ENCODE measurements at places on chromosomes 1 and 21. TPM values are rescaled to one million over a fixed set of nuclear protein-coding genes. Genes with fewer than 3 reads are reported as not detected.

The PDPN gene
- total RNA-seq = 14.3 TPM

The SLAMF8 gene
- 2.4 TPM for total RNA-seq

The HYI gene
- total RNA-seq = 24.8 TPM

DNA sequence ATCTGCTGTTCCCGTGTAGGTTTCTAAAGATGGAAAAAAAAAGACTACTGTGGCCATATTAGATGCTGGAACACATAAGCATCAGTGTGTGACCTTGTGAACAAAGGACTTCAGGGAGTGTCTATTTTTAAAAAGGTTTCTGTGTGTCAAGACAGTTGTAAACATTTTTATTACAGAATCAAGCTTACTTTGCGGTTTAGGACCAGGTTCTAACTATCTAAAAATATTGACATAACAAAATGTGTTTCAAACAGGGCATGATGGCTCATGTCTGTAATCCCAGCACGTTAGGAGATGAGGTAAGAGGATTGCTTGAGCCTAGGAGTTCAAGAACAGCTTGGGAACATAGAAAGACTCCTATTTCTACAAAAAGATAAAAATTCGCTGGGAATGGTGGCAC, 7.1 kb upstream of the DDI2 start:
- DNase-seq = no peak

DNA sequence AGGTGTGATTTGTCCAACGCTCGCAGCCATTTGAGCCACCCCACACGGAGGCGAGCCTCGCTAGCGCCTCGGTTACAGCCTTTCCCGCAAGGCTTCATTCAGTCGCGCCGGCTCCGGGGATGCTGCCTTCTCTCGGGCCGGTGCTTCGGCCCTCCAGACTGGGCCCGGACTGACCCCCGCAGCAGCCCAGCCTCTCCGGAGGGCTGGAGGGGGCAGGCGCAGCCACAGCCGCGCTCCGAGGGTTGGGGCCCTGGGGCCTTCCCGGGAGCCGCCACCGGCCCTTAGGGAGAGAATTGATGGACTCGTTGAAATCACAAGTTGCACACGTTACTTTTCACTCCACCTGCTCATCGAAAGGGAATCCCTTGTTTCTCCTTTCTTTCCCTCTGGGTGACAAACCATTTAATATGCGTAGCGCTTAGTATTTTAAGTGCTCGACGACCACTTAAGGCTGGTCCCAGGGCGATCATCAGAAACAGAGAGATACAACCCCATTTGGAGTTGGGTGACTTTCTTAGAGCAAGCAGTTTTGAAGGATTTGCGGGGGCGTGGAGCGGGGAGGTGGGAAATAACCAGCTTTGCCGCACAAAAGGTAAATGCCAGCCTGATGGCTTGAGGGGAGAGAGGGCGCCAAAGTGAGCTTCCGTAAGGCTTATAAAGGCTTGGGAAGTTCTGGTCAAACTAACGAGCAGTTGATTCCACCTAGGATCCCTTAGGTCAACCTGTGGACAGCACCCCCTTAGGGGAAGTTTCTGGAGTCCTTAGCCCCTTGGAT, 24.6 kb upstream of the ENAH start:
- no peak for DNase-seq

DNA sequence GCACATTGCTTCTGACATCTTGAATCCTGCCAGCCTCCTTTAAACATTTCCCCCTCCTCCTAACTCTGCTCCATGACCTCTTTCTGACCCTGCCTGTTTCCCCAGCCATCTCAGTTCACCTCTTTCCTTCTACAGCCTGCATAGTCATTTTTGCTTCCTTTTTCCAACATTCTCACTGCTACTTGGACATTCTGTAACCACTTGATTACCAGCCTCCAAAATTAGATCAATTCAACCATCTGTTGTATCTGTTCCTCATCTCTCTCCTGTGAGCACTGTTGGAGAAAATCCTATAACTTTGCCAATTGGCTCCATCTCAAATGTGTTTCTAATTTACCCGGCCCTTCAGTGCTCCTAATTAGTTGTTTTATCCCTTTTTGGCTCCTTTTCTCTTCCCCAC, 27.5 kb upstream of the GPR88 start:
- no peak for DNase-seq

DNA sequence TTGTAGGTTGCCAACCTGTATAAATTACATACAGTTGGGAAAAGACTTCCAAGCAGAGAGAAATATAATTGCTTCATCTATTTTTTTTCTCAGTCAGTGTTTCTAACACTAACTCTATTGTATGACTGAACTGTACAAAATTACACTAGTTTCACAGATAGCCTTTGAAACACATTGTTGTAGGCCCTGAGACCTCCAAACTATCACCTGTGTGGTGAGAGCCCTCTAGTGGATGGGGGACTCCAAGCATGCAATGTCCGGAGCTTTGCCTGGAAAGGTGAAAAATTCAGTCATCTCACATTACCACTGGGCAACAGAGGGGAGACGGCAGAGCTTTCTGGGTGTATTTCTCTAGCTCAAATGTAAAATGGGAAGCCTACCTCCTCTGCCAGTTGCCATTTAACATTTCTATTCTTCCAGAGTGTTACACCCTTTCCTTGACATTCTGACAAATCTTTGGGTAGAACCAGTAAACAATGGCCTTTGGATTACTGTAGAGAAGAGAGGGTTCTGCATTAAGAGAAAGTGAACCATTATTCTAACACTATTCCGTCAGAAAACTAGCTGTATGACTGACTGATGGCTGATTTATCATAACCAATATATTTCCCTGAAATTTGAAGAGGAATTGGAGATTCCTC, 212.2 kb downstream of the LYPLAL1 start:
- peak; percentile 23 for DNase-seq

DNA sequence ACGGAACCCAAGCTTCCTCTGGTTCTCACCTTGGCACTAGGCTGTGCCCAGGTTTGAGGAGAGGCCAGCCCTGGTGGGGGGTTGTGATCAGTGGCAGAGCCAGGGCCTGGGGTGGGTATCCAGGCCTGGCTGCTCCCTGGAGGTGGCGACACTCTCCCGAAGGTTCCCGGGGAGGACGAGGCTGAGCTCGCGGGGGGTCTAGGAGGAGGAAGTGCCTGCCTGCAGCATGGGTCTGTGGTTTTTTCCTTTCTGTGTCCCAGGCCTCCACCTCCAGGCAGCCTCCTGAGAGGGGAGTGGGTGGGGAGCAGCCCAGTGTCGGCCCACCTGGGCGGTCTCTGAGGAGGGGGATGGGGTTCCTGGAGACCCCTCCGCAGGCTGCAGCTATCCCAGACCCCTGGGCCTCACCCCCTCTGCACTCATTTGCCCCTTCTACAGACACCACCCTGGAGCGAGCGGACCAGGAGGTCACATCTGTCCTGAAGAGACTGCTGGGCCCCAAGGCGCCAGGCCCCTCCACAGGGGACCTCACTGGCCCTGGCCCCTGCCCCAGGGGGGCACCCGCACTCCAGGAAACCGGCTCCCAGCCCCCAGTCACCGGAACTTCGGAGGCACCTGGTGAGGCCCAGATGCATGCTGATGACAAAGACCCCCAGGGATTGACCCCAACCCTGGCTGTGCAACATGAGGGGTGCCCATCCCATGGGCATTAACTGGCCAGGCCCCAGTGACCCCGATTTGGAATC, 44.3 kb downstream of the TRIM11 start:
- no peak for DNase-seq

- DNase-seq = no peak
Observed at GRCh38 chr1:230682882-230683610, 30.9 kb downstream of the AGT start.

The TMOD4 gene
- not detected for total RNA-seq

The CELSR2 gene
- 15.6 TPM for total RNA-seq

DNA sequence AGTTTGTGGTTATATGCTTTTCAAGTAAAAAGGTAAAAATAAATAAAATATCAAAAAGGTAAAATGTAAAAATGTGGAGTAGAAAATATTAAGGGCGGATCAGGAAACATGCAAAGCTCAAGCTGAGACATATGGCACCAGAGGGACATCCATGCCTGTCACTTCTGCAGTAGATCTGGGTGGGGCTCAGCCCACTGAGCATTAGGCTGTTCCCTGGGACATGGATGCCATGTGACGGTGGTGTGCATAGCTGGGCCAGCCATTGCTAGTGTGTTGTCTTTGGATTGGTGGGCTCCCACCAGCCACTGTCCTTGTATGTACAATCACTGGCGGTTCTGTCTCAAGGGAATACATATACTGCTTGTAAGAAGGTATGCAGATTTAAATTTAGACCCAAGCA, 3.0 kb downstream of the TTC13 start:
- DNase-seq = no peak

GRCh38 chr1:46197964-46198811, at the start of gene POMGNT1:
POMGNT1 (minus strand) TSS chr1:46198434; CDS start chr1:46197821, 613 bp downstream.
- DNase-seq = peak; percentile 68

The NCF2 gene
- 16.0 TPM for total RNA-seq

DNA sequence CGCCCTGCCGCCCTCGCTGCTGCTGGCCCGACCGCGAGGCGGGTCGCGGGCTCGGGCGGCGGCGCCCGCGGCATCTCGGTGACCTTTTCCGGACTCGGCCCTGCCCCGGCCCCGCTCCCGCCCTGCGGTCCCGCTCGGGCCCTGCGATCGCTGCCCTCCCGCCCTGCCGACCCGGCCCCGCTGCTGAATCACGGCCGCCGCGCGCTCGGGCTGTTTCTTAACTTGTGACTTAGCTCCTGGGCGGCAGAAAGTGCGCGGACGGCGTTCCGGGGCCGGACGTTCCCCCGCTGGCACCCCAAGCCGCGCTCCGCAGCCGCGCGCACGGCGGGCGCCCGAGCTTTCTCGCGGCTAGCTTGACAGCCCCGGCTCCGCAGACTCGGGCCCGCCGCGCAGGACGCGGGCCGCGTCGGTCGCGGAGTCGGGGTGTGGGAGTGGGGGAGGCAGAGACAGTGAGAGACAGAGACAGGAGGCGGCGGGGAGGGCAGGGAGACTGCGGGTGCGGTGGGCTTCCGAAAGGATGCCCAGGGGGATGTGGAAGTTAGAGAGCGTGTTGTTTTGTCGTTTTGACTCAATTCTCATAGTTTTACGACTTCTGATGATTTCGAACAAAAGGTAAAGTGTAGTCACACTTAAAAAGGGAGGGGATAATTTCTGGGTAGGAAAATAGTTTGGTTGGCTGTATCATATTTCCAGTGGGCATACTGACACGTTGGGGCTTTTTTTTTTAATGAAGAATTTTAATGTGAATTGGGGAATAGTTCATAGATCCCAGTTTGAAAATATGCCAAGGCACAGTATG, 49.8 kb downstream of the PRDM2 start:
- peak; percentile 75 for DNase-seq

DNA sequence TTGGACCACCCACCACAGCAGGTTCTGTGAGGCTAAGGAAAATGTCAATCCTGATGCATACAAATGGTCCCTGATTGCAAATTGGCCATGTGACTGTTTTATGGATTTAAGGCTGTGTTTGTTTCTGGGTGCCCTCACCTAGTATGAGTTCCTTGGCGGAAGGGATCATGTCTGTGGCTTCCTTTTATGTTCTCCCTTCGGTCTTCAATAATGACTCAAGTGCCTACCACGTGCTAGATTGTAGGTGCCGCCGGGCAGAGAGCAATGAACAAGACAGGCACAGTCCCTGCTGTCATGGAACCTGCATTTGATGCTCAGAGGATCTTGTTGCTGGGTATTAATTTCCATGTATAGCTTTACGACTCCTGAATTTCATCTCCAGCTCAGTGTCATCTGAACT, 9.8 kb upstream of the VWA5B1 start:
- no peak for DNase-seq

DNA sequence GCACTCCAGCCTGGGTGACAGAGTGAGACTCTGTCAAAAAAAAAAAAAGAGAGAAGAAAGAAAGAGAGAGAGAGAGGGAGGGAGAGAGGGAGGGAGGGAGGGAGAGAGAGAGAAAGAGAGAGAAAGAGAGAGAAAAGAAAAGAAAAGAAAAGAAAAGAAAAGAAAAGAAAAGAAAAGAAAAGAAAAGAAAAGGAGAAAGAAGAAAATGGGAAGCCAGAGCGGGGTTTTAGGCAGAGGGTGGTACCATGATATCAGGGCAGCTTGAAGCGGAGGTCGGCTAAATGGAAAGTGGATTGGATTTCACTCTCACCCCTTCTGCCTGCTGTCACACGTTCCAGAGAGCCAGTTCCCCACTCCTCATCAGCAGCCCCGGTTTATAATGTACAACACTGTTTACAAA, 1.9 kb downstream of the TMCO4 start:
- DNase-seq = no peak

Data from left cardiac atrium (tissue), 4 donors.